Stimulated activated memory B cell treated with anti-CD40 and anti-IgM and Interleukin-4, amounts not matched to agents 10 μg/mL and 1 μg/mL and 100 μg/mL, for 72 hours (primary cell): ENCODE measurements at places on chromosomes 5 and 9.

DNA sequence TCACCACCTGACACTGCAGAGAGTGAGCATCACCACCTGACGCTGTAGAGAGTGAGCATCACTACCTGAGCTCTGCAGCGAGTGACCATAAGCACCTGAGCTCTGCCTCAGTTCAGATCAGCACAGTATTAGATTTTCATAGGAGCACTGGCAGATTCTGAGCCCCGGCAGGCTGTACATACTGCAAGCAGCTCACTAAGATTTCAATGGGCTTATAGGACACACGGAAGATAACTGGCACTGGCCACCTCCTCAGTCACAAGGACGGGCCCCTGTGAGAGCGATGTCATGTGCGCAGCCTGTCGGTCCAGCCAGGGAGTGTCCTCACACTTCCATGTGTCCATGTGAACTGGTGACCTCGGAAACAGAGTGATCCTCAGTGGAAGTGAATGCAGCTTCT is 153.5 kb upstream of the IRX2 start:
- ATAC-seq: no peak

DNA sequence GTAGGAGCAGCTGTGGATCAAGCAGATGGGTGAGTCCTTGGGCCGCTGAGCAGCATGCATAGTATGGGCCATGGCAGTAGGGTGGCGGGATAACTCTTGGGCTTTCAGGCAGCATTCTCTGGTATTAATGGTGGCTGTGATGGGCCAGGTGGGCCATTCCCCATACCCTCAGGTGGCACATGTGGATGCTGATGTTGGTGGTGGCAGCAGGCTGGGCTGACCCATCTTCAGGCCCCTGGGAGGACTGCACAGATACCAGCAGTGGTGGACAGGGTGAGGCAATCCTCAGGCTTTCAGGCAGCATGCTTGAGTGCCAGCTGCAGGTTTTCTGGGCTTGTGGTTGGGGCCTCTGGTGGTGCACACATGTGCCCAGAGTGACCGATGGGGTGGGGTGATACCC is 27.1 kb upstream of the C6 start:
- ATAC-seq: no peak

- no peak for ATAC-seq
Observed at GRCh38 chr9:129644902-129645301, 3.0 kb upstream of the ASB6 start.

- no peak for ATAC-seq
Observed at GRCh38 chr9:98879963-98880310, 63.8 kb upstream of the COL15A1 start.

GRCh38 chr5:134543820-134544614 is 18.5 kb downstream of the JADE2 start:
- peak; percentile 85 for ATAC-seq

DNA sequence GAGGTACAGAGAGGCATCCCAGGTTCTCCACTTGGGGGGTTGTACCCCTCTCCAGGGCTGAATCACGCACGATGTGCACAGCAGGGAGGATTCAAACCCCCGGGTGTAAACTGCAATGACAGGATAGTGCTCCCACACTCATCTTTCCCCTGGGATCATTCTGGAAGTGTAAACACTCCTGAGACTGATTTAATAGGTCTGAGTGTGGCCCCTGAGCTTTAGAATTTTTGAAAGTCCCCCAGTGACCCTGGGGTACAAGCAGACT is 16.5 kb downstream of the BICD2 start:
- no peak for ATAC-seq

GRCh38 chr9:128635266-128636023 is 21.2 kb downstream of the DYNC2I2 start:
- peak; percentile 3 for ATAC-seq

GRCh38 chr9:121646992-121647391 is 4.4 kb upstream of the DAB2IP start:
- ATAC-seq: no peak

DNA sequence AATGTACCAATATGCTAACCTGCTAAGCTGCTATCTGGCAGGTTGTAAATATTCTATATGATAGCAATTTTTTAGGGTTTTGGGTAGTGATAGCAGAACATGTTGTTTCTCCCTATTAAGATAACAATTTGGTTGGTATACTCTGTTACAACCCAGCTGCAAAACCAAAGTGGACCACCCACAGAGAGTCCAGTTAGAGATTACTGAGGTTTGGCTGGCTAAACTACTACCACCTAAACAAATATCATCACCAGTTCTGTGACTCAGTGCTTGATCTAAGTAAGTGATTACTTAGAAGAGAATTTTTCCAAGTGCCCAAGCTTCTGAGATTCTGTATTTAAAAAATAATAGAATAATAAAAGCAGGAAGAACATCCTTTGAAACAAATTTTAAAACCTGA is 72.3 kb downstream of the XRCC4 start:
- no peak for ATAC-seq

- no peak for ATAC-seq
Observed at GRCh38 chr5:81398741-81399140, 4.8 kb upstream of the ACOT12 start.
